ENCODE measurements at places on chromosomes 5 and 9.
A peak's percentile ranks its signal among the peaks of the same experiment; 100 is the strongest.

DNA sequence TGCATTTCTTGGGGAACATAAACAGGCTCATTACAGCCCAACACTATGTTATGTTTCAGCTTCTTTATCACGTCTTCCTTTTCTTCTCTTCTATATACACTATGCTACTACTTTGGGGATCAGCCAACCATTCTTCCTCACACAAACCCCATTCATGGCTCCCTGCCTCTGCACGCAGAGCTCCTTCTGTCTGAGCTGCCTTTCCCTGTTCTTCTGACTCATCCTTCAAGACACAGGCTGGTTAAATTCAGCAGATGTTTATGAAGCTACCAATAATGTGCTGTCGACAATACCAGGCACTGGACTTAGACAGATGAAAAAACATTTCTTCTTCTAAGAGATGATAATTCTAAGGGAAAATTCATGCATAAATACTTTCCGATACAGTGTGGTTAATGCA, 102.5 kb upstream of the TXNDC8 start:
- no peak for DNase-seq

DNA sequence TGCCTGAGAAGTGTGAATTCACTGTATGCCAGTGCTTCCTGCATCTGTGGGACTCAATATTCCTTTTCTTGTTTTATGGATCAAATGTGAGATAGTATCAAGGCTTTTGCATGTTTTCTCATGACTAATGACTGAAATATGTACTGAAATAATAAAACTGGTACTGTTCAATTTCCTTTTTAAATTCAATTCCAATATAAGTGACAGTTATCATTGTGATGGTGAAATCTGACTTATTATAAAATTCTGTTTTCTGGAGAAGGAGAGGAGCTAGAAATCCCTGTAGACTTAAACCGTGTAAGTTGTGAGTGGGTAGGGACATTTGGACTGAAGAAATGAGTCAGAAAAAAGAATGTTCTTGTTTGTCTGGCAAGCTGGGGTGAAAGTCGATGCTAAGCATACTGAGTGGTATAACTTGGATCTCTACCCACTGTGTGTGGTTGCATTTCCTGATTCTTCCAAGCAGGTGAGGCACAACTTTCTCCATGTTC, 245.2 kb downstream of the EFNA5 start:
- peak; percentile 25 for DNase-seq

DNA sequence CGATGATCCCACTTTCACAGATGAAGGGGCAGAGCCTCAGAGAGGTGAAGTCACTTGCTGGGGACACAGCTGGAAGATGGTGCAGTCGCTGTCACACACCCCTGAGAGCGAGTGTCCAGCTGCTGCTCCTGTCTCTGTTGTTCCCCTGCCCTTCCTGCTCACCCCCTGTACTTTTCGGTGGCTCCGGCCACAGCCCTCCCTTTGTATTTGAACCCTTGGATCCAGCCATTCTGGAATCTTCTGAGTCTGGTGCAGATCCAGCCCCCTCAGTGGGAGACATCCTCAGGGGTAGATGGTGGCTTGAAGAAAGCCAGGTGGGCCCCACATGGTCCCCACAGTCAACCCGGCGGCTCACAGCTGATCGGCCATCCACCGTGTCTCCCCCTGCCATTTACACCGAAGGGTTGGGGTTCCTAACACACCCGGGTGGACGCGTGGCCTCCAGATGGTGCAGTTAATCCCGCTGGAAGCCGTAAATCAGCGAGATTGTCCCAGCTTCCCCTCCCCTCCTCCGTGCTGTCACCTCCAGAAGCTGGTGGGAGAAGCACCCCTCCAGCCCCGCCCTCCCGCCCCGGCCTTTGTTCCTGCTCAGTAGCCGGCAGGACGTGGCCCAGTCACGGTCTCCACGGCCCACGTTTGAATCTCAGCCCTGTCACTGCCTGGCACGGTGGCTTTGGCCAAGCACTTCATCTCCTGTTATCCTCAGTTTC, 204.8 kb downstream of the C9orf50 start:
- no peak for DNase-seq

DNA sequence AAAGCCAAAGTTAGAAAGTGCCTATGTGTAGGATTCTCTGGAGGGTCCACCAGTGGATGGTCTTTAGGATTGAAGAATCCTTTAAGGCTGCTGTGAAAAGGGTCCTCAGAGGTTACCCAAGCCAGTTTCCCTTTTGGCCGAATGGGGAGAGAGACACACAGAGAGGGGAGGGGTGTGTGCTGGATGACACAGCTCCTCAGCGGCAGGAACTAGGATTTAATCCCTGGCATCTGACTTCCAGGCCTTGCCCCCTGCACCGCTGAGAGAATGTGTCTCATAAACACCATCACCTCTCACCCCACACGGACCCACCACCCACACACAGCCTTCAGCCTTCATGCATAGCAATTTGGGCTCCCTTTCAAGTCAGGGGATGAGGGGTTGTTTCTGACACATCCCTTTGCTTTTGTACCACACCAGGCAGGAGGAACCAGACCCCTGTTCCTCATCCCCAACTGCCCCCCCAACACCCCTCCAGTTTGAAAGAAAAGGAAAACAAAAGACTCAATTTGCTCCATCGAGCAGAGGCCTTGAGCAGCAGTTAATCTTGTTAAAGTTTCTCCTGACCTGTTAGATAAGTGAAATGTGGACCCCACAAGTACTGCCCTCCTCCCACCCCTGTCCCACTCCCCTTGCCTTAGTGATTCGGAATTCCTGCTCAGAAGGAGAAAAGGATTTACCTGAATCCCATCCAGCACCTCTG, 4.0 kb downstream of the PAPPA start:
- no peak for DNase-seq

DNA sequence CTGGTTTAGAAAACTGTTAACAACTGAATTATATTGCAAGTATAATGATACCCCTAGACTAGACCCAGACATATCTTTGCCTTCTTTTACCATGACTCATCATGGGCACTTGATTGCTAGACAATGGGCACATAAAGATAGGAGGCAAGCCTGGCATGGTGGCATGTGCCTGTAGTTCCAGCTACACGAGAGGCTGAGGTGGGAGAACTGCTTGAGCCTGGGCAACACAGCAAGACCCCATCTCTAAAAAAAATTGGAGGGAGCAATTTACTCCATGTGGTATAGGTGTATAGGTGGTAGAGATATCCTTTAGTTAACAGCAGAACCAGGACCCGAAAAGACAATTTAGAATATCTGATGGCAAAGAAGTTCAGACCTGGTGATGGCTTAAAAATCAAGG, 51.6 kb downstream of the ELOVL7 start:
- DNase-seq: no peak

- no peak for DNase-seq
Observed at GRCh38 chr5:107294211-107294550, 376.6 kb downstream of the EFNA5 start.

DNA sequence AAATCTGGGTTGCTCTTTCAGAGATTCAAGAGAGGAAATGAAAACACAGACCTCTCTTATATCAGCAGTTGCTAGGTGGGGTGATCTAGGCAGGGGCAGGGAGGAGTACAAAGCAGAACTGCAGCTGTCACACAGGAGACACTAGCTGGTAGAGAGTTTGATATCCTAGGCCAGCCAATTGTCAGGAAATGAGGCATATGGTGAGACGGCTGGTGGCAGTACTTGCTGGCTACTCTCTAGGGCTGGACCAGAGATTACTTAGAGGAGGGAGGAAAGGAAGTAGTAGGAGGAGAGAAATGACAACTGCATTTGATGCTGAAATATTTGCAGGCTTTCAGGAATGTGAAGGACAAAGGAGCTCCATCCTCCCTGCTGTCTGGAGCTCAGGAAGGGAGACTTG, 113.8 kb downstream of the TRIM32 start:
- no peak for DNase-seq

- DNase-seq: no peak
Observed at GRCh38 chr5:129820-130219, 37.9 kb downstream of the PLEKHG4B start.

GRCh38 chr9:91037511-91038482, 236.2 kb downstream of the SYK start:
- DNase-seq: no peak

DNA sequence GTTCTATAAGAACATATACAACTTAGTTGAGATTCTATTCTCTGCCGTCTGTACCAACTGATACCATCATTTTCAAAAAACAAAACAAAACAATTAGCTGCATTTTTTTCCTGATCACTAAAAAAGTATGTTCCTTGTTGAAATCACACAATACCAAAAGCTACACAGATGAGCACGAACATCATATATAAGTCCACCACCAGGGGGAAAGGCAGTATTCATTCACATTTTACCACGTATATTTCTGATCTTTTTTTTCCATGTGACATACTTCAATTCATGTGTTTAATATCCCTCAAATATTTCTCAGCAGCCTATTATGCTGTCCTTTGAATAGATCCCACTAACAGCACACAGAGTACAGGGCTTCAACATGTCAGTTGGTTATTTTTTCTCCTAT, 40.6 kb downstream of the IRX2 start:
- no peak for DNase-seq

DNA sequence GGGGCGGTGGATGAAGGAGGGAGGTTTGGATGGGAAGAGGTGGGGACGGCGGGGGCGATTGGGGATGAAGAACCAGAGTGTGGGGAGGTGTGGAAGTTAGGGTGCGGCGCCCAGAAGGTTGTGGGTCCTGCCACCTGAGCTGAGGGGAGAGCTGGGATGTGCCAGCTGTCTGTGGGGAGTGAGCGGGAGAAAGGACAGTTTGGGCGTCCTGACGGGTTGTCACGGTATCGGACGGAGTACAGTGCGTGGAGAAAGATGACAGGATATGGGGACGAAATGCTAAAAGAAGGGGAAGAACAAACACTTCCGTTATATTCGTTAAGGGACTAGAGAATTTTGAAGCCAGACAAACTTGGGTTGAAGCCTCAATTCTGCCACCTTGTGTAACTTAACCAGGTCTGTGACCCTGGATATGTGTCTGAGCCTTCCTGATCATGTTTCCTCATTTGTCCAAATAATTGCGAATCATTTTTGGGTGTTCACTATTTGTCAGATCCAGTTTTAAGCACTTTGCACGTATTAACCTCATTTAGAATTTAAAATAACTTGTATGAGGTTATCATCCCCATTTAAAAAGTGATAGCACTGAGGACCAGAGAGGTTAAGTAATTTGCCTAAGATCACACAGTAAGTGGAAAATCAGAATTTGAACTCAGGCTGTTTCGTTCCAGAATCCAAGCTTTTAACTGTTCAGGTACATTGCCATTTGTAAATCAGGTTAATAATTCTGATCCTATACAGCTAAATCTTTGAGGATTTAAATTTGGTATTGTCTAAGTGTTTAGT, 689 bp downstream of the CNTRL start:
- DNase-seq: no peak

DNA sequence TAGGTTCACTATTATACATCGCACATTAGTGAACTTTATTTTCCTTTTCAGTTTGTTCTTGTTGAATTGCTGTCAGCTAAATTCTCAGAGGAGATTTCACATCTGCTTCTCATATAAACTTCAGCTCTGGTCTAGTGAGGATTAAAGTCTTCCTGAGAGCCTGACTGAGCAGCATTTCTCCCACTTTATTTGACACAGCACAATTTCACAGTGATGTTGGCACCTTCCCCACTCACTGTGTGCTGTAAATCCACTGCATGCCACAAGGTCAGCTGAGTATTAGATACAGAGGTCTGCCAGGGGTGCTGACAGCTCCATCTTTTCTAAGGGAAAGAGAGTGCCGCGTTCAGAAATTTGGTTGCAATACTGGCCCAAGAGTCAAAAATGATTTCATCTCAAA, 567.4 kb downstream of the PRR16 start:
- DNase-seq: no peak

GRCh38 chr9:105244734-105245028, 230 bp downstream of the SLC44A1 start:
- DNase-seq: no peak

- no peak for DNase-seq
Observed at GRCh38 chr9:78756813-78757510, 460.0 kb downstream of the PSAT1 start.

DNA sequence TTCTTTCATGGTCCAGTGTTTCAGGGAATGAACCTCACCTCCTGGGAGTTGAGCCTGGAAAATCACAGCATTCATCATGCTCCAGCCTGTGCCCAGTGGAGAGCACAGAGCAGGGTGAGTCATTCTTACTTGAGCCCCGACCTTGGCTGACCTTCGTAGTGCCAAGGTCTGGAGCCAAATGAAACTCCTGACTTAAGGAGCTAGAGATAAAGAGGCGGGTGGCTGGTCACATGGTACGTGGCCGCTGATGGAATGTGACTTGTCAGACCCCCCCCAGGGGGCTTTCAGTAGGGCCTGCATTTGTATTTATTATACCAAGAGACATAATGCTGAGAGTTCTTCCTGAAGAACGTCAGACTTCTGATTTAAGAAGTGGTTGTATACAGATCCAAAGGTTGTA, 15.0 kb upstream of the PIP5K1B start:
- no peak for DNase-seq

- no peak for DNase-seq
Observed at GRCh38 chr5:33994845-33995244, 10.4 kb upstream of the SLC45A2 start.

DNA sequence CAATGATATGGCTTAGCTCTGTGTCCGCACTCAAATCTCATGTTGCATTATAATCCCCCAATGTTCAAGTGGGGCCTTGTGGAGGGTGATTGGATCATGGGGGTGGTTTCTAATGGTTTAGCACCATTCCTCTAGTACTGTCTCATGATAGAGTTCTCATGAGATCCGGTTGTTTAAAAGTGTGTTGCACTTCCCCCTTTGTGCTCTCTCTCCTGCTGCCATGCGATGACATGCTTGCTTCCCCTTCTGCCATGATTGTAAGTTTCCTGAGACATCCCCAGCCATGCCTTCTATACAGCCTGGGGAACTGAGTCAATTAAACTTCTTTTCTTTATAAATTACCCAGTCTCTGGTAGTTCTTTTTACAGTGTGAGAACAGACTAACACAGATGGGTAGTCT, 427.1 kb downstream of the CHSY3 start:
- DNase-seq: no peak

- DNase-seq: peak; percentile 77
Observed at GRCh38 chr5:59367791-59368394, 525.6 kb downstream of the PDE4D start.

DNA sequence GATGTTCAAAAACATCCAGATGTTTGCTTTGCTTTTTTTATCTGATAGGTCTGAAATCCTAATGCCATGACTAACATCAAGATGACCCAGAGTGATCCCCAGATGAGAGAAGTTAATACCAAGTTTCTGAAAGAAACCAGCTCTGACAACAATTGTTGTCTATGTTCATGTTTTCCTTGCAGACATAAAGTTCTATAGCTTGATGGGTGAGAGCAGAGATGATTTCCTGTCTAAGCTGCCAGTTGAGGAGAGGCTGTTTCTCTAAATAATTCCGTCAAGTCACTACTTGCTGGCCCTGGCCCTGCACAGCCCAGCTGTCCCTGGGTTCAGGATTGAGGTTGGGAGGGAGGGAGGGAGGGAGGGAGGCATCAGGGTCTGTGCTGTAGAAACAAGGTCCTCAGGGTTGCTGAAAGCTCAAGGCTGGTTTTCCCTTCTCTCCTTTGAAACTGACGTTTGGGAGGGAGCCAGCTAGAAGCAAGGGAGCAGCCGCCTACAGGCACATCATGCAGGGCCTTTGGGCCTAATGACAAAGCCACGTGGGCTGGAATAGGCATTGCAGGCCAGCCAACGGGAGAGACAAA, 3.9 kb downstream of the SPARC start:
- DNase-seq: peak; percentile 13

Measured in hippocampal formation (tissue), 2 donors.